Hypothalamus (tissue), 51 donors: ENCODE measurements at places on chromosomes 11 and 22.

DNA sequence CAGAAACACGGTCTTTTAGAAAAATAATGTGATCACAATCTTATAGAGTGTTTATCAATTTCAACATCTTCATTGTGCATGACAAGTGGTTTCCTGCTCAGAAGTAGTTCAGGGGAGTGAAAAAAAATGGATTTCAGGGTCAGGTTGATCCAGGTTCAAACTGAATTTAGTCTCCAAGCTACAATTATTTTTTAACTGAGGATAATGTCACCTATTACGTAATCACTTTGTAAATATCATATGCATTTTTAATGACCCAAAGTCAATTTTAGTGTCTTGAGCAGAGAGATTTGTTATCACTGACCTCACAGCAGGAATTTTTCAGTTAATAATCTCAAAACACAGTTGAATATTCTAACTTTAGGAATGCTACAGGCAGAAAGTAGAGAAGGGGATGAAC lies 627.2 kb upstream of the LUZP2 start:
- DNase-seq, result no peak

DNA sequence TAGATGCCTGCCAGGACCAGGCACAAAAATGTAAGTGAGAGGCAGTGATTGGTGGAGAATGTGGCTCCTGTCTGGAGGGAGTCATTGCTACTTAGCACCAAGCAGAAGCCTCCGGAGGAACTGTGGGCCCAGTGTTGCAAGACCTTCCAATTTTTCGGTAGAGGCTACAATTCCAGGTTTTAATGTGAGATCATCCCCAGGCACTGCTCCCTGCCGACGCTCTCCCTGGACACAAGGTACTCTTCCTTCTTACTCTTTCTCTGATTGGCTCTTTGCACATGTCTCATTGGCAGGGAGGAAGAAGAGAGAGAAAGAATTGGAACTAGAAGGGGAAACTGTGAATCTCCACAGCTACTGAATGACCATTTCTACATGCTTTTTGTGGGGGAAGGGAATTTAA lies 53.7 kb upstream of the EP300 start:
- DNase-seq, result no peak

DNA sequence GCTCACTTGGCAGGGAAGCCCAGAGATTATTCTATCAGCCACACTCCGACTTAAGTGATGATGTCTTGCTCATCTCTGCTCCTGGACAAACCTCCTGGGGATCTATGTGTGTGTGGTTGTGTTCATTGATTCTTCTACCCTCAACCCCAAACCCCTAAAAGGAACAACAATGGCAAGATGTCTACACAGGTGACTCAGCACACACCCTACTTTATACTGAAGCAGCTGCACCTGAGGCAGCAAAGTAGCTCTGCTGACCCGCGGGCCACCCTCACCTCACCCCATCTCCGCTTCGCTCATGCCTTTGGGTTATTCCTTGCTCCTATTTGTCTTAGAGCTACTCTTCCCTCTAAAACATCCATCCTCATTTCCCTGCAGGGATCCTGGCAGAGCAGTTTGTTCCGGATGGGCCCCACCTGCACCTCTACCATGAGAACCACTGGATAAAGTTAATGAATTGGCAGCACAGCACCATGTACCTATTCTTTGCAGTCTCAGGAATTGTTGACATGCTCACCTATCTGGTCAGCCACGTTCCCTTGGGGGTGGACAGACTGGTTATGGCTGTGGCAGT lies 38.7 kb downstream of the TMEM45B start:
- DNase-seq, result no peak

GRCh38 chr11:44167046-44167445 lies 71.6 kb downstream of the EXT2 start:
- no peak for DNase-seq

GRCh38 chr11:20488352-20488751 lies 100.8 kb downstream of the PRMT3 start:
- DNase-seq, result no peak
